Keratinocyte (primary cell): ENCODE measurements at places on chromosomes 3 and 15.

DNA sequence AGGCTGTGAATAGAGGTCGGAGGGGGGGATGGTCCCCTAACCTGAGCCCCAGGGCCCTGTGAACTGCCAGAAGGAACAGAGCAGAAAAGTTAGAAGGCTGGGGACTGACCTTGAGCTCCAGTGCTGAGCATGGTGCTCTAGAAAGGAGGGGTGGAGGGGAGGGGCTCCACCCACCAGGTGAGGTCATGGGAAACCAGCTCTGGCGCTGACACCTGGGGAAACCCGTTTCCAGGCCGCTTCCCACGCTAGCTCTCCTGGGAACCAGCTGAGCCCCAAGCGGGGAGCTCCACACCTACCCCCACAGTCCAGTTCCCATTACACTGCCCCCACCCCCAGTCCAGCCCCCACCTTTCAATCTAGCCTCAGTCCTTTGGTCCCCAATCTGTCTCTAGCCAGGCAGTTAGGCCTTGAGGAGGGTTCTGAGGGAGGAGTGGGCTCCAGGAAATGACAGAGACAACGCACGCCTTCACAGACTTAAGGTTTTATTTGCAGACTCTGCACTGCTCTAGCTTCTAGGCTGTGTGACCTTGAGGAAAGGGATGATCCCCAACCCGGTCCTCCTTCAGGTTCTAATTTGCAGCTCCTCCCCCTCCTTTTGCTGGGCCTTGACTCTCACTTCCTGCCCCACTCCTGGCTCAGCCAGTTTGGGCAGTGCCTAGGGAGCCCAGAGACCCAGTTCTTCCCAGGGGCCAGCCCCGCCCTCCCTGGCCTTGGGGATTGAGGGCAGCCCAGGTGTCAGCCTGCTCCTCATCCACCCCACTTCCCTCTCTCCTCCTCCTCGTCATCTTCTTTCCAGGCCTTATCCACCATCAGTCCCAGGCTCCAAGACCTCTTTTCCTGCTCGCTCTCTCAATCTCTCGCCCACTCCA is 2.1 kb downstream of the RHOV start:
- DNase-seq = no peak
- H3K27ac ChIP-seq = peak overlapping the region; percentile 66
- no peak overlapping the region for H3K4me3 ChIP-seq
- peaks cover 43% of the 10 kb centered on the region for H3K4me1 ChIP-seq
- no peaks in the 10 kb centered on the region for H3K36me3 ChIP-seq

- DNase-seq = no peak
- no peaks in the 10 kb centered on the region for H3K4me1 ChIP-seq
- H3K27me3 ChIP-seq = no peaks in the 10 kb centered on the region
- H3K4me3 ChIP-seq = no peak overlapping the region
Observed at GRCh38 chr3:119343719-119344118, 49.5 kb downstream of the ARHGAP31 start.

DNA sequence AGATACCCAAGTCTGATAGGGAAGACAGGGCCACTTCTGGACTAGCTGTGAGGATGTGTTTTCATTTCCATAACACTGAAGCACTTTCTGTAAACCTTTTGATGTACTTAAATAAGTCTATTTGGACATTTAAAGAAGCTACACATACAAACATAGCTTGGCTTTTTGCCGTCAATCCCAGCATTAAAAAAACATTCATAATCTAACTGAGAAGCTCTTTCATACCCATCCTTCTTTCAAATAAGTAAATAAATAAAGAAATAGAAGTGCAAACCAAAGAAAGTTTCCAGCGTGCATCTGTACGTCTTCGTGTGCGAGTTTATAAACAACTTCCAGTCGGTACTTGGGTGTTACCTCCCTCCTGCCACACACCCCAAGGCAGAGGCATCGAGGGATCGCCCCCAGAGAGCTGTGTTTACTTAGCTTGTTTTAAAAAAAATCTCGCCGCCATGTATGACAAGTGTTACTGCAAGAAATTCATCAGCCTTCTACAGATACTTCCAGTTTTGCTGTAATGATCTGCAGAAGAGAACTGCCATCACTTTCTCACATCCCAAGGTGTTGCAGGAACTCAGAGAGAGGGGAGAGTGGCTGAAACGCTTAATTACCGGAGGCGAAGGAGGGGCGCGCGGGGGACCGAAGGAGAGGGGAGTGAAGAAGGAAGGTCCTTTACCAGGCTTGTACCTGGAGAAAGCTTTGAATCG is 9.0 kb upstream of the MEIS2 start:
- no peak overlapping the region for H3K27ac ChIP-seq
- no peak overlapping the region for H3K4me3 ChIP-seq
- H3K36me3 ChIP-seq = no peaks in the 10 kb centered on the region
- peaks cover 13% of the 10 kb centered on the region for H3K27me3 ChIP-seq

- no peak overlapping the region for H3K4me3 ChIP-seq
- H3K27ac ChIP-seq = no peak overlapping the region
- no peak for DNase-seq
- no peaks in the 10 kb centered on the region for H3K27me3 ChIP-seq
- H3K36me3 ChIP-seq = no peaks in the 10 kb centered on the region
- peaks cover 3% of the 10 kb centered on the region for H3K4me1 ChIP-seq
Observed at GRCh38 chr3:183244219-183244618, 8.8 kb upstream of the B3GNT5 start.

DNA sequence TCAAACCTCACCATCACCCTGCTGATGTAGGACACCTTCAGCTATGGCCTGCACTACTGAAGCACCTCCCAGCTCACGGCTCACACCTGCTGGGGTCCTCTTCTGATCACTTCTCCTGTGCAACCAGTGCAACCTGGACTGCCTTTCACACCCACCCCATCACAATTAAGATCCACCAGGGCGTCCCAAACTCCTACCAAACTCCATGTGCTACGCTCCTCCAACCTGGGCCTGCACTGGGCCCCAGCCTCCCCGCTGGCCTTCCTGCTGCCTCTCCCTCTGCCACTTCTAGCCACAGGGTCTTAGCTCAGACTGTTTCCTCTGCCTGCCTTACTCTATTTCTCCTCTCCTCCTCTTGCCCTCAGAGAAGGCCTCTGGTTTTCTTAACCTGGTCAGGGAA is 12.8 kb downstream of the MESD start:
- H3K36me3 ChIP-seq = peaks cover 2% of the 10 kb centered on the region
- no peaks in the 10 kb centered on the region for H3K27me3 ChIP-seq
- peaks cover 2% of the 10 kb centered on the region for H3K4me1 ChIP-seq
- no peak overlapping the region for H3K4me3 ChIP-seq
- DNase-seq = no peak

GRCh38 chr3:134300520-134300919 is 49.9 kb upstream of the RYK start:
- H3K27me3 ChIP-seq = no peaks in the 10 kb centered on the region
- H3K36me3 ChIP-seq = no peaks in the 10 kb centered on the region
- no peak overlapping the region for H3K27ac ChIP-seq
- no peaks in the 10 kb centered on the region for H3K4me1 ChIP-seq
- DNase-seq = no peak
- no peak overlapping the region for H3K4me3 ChIP-seq

GRCh38 chr3:33149342-33149741 is 35.5 kb downstream of the CRTAP start:
- H3K36me3 ChIP-seq = no peaks in the 10 kb centered on the region
- H3K4me1 ChIP-seq = no peaks in the 10 kb centered on the region
- no peak overlapping the region for H3K27ac ChIP-seq
- H3K27me3 ChIP-seq = no peaks in the 10 kb centered on the region

- H3K27me3 ChIP-seq = no peaks in the 10 kb centered on the region
- H3K4me3 ChIP-seq = no peak overlapping the region
- DNase-seq = no peak
- H3K36me3 ChIP-seq = no peaks in the 10 kb centered on the region
Observed at GRCh38 chr15:42820811-42821210, 83.9 kb upstream of the CDAN1 start.

DNA sequence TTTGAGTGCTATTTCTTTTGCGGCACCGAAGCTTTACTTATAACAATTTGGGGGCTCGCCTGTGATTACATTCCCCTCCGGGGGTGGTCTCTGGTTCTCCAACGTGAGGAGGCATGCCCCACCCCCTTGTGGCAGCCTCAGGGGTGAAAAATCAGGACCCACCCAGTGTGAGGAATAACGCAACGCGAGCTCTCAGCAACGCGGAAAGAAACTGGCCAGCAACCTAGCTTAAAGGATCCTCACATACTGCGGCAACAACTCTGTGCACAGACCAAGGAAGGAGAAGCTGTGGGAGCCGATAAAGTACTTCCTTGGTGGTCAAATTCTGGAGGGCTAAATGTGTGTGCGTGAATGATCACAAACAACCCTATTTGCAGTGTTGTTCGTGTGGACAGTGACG is 5.8 kb downstream of the IQCF1 start:
- no peaks in the 10 kb centered on the region for H3K36me3 ChIP-seq
- H3K27me3 ChIP-seq = no peaks in the 10 kb centered on the region
- H3K4me3 ChIP-seq = no peak overlapping the region
- DNase-seq = no peak

DNA sequence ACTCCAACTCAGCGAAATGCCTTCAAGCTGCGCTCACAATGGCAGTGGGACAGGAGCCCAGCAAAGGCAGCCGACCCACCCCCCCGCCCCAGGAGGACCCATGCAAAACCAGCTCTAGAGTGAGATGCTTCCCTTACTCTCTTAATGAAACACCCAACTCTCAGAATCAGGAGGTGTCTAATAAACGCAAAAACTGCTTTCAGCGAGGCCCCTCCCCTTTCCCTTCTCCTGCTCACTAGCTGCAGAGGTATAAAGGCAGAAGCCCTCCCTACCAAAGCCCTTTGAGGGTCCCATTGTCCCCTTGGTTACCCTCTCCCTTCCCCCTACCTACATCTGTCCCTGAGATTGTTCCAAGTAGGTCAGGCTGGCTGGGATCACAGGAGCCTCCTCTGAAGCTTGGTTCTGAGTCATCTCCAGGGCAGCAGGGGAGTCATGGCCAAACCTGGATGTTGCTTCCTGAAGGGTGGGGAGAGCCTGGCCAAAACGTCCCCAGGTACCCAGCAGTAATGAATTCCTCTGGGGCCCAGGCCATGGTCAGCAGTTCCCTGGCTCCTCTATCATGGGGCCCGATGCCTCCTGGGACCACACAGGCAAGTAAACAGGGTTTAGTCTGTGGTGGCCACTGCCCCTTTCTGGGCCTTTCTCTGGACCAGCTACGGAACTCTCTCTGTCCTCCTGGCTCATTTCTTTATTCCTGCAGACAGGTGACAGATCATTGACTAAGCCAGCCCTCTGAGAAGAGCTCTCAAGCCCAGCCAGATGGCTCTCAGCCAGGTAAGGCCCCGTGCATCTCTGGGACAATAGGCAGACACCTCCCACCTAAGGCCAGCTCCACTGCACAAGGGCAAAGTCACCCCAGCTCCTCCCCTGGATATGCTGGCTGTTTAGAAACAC is 8.6 kb downstream of the KLHL25 start:
- no peaks in the 10 kb centered on the region for H3K27me3 ChIP-seq
- H3K27ac ChIP-seq = peak overlapping the region; percentile 77
- peaks cover 30% of the 10 kb centered on the region for H3K4me1 ChIP-seq
- H3K4me3 ChIP-seq = peak overlapping the region; percentile 63
- DNase-seq = no peak

DNA sequence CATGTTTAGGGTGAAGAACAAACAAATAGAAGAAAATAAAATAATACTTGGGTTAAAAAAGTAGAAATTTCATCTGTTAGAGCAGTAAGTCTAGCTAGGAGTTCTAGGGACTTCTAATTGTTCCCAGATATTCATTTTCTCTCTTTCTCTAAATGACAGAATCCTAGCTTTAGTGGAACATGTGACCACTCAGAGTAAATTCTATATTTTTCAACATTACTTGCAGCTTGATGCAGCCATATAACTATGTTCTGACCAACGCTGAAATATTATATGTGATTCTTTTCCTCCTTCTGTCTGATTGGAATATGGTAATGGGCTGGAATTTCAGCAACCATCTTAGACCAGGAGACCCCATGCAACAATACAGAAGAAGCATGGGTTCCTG is 8.1 kb downstream of the PTX3 start:
- H3K27ac ChIP-seq = no peak overlapping the region
- H3K4me1 ChIP-seq = no peaks in the 10 kb centered on the region
- no peaks in the 10 kb centered on the region for H3K27me3 ChIP-seq
- no peak overlapping the region for H3K4me3 ChIP-seq

DNA sequence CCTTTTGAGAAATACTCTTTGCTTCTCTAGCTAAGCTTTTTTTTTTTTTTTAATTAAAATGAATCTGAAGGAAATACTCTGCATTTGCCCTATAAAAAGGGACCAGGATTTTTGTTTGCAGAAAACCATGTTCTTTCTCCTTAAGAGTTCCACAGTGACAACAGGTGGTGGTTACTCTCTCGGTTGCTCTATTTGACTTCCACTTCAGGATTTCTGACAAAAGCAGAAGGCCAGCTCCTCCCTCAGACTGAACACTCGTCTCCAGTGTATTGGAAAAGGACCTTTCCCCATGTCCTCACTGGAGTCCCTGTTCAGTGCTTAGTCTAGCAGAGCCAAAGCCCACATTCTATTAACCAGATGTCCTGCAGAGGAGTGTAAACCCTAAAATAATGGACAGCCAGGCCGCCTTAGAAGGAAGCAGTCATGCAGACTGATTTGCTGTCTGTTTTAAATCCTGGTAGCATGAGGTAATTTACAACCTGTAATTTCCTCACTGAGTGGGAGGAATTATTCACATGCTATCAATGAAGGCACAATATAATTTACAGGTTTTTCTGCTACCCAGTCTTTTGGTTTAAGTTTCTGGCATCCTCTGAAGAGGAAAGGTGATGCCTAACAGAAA is 599.3 kb downstream of the PYDC2 start:
- H3K4me3 ChIP-seq = no peak overlapping the region
- H3K27me3 ChIP-seq = no peaks in the 10 kb centered on the region
- no peak overlapping the region for H3K27ac ChIP-seq
- no peaks in the 10 kb centered on the region for H3K36me3 ChIP-seq

DNA sequence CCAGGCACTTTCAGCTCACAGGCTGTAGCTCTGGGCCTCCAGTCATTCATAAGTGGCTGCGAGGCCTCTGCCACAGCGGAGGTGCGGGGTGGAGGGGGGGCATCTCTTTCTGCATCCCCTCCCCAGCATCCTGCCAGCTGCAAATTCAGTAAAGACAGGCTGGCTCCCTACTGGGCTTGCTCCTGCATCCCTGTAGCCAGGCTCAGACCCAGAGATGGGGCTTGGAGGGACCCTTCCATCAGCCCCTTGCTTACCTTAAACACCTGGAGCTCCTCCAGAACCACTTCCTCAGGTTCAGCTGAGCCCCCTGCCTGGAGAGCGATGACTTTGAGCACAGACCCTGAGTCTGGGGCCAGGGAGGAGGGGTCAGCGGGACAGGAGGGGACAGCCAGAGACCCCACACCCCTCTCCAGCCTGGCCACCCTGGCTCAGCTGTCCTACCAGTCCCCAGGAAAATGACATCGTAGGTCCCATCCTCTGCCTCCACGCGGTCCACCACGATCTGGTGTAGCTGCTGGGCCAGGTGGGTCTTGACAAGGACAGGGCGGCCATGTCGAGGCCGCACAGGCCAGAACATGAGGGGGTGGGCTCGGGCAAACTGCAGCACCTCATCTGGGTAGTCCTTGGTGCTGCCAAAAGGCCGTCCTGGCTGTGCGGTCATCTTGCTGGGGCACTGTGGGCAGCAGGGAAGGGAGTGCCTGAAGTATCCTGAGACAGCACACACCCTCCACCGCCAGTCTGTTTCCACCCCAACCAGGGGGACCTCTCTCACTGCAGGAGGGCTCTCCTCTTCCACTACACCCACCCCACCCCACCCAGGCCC is 5.3 kb downstream of the SEMA3G start:
- H3K4me1 ChIP-seq = peaks cover 10% of the 10 kb centered on the region
- H3K36me3 ChIP-seq = no peaks in the 10 kb centered on the region
- H3K27ac ChIP-seq = no peak overlapping the region
- no peak for DNase-seq
- no peak overlapping the region for H3K4me3 ChIP-seq
- no peaks in the 10 kb centered on the region for H3K27me3 ChIP-seq
